ENCODE measurements at places on chromosomes 2 and 18.

DNA sequence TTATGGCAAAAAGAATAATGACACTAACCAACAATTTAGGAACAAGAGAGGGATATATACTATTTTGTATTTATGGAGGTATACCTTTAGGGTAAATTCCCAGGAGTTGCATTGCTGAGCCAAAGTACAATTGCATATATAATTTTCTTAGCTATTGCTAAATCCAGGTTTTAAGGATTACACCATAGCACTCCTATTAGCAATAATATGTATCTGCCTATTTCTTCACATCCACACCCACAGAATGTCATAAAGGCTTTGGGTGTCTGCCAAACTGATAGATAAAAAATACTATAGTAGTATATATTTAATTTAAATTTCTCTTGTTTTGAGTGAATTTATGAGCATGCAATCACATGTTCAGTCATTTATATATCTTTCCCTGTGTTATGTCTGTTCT, 11.5 kb upstream of the SERPINB13 start:
- no peak for DNase-seq

DNA sequence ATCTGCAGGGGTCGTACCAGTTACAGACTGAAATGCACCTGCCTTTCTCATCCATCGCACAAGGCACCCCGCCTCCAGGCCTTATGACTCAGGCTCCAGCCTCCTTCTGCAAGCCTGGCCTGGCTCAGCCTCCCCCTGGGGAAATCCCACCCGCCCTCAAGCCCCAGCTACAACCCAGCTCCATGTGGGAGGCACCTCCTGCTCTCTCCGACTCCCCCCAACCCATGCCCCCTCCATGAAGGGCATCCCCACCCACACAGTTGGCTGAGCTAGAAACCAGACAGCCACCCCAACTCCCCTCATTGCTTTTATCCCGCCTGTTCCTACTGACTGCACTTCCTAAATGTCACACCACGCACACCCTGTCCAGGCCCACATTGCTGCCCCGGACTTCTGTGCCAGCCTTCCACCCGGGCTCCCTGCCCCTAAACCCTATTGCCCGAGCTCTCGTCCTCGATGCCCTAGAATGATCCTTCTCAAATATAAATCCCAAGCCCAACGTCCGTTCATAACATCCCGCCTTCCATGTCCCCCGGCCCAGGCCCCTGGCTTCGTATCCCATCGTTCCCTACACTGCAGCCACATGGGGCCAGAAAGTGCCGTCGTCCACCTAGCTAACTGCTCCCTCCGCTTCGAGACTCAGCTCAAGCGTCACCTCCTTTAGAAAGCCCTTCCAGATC, 9.9 kb downstream of the DNMT3A start:
- DNase-seq = no peak

GRCh38 chr18:74083557-74083952, 64.1 kb downstream of the FBXO15 start:
- DNase-seq = no peak

- no peak for DNase-seq
Measured at GRCh38 chr2:181779288-181780021, 99.1 kb upstream of the NEUROD1 start.

DNA sequence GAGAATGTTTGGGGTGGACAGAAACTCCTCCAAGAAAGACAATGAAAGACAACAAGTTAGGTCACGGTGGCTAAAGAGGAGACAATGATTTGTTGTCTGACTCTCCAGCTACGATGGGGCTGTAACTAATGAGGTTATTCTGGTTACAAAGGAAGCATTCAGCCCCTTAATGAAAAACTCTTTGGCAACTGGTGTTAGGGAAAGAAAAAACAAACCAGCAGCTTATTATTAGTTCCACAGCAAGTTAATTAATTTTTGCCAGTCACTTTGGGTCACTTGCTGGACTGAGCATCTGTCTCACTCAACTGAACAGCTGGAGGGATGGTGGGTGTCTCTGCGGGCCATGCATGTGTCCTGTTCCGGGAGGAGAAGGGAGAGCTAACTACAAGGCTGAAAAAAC, 263.7 kb downstream of the ALK start:
- DNase-seq = no peak

DNA sequence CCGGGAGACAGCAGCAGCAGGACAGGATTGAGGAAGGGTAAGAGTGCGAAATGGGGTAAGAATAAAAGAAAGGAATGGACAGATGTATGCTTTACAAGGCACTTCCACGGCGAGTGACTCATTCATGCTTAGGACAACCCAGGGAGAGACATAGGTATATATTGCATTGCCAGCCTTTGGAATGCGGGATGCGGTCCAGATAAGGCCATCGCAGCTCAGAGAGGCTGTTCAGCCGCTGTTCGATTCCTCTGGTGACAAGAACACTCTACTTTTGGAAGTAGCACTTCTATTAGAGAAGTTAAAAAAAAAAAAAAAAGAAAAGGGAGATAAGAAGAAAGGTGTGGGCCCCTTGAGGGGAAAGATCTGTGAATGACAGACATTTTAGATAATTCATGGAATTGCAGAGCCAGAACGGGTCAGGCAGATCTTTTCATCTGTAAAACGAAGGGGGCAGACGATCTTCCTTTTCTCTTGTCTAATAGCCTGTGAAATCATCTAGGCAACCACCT, 819 bp upstream of the NCOA1 start:
- DNase-seq = peak; percentile 15

DNA sequence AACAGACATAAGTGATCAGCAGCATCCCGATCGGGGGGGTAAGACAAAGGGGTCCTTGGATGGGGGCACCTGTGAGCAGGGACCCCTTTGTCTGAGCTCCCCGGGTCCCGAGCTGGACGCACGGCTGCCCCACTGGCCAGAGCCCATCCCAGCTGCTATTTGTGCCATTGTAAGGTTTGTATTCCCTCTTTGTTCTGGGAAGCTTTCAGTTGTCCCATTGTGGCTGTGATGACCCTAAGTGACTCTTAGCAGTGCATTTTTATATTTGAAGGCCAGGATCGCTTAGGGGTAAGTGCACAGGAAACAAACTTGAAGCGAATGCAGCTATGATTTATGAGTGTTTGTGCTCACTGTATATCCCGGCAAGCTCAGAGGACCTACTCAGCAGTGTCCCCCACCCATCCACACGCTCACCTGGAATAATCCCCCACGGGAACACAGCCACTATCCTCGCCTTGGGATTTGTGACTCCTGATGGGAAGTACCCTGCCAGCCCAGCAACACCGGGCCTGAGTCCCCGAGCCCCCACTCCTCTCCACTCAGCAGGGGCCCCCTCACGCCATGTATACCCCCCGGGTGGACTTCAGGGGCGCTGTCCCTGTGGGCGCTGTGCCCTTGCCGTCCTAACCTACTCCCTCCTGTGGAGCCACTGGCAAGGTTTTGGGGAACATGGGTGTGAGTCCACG, 80.1 kb downstream of the MBP start:
- DNase-seq = no peak

DNA sequence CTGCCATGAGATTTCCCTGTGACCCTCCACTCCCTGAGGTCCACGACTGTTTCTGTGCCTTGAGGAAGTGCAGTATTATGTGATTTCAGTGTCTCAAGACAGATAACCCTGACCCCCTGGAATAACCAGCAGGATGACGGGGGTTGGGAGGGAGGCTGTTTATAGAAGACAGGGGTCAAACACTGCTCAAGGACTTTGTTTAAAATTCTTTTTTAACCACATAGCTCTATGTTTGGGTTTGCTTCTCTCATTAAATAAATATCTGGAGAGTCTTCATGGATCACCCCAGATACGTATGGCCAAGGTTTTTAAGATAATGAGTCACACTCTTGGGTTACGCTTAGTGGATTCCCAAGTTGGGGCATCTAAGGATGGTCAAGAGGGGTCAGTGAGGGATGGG, 523.8 kb upstream of the TNP1 start:
- no peak for DNase-seq

- no peak for DNase-seq
Measured at GRCh38 chr2:174009488-174010223, 44.5 kb upstream of the SP3 start.

DNA sequence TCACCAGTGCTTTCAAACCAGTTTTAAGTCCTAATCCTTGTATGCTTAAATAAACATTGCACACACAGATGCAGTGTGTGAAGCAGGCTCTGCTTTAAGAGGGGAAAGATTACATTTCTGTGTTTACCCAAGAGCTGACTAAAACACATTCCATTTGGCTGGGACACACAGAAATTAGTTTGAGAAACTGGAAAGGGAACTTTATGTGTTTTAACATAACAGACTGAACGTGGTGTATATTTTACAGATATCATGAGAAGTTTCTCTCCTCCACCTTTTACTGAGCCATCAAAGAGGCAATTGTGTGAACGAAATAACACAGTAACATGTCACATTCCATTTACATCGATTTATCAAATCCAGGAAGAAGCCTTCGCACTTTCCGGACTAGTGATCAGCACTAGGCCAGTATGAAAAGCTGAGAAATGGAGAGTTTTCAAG, 121.8 kb downstream of the MAIP1 start:
- DNase-seq = no peak

DNA sequence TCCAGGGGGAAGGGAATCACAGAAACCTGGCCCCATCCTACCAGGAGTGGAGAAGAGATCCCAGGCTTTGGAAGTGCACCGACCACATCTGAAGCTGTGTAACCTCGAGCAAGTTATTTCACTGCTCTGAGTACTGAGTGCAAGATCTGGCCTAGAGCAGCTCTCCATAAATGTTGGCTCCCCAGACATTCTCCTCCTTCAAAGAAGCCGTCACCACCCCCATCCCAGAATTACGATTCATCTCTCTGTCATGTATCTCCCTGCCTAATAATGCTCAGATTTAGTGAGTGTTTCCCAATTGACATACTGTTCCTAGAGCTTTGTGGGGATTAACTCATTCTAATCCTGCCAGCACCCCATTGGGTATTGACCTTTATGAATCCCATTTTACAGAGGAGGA, 51.7 kb downstream of the TNS1 start:
- DNase-seq = no peak

DNA sequence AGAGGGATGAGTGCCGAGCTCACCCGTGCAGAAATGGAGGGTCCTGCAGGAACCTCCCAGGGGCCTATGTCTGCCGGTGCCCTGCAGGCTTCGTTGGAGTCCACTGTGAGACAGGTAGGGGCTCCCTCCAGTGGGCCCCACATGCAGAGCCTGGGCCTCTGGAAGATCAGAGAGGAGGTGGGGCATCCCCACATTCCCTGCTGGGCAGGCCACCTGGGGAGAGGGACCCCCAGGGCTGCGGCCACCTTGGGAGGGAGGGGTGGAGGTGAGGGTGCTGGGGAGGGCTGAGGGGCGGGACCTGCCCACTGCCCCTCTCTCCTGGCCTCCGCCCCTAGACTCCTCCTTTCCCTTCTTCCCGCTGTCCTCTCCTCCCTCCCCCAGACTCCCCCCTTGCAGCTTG, 38.5 kb downstream of the MTERF4 start:
- DNase-seq = no peak

DNA sequence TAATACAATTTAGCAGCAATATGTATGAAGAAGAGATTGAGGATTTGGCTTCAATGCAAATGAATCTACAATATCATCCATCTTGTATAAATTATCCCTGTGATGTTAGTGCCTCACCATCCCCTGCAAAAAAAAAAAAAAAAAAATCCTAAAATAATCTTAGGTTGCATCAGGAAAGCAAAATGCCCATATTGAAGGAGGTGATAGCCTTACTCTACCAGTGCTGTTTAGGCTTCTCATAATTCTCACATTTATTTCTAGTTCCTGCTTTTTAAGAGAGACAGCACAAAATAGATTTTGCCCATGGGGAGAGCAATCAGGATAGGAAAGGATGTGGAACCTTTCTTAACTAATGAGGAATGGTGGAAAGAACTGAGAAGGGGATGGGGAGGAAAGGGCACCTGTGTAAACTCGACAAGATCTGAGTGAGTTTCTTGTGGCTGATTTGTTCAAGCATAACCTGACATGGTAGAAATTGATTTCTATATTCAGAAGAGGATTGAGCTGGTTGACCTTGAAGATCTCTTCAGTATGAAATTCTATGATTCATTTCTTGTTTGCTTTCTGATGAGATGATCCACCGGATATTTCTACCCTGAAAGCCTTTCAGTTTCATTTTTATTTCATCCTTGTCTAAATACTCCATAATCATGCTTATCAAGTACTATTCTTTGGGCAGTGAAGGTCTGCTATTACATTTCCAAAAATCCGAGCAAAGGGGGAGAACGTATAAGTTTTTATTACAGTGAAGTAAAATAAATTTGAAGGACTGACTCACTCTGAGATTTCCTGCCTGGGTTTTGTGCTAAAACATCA, 391.2 kb downstream of the PTPRM start:
- DNase-seq = no peak

- DNase-seq = no peak
Measured at GRCh38 chr2:116733699-116734098, 1080.8 kb upstream of the DDX18 start.

DNA sequence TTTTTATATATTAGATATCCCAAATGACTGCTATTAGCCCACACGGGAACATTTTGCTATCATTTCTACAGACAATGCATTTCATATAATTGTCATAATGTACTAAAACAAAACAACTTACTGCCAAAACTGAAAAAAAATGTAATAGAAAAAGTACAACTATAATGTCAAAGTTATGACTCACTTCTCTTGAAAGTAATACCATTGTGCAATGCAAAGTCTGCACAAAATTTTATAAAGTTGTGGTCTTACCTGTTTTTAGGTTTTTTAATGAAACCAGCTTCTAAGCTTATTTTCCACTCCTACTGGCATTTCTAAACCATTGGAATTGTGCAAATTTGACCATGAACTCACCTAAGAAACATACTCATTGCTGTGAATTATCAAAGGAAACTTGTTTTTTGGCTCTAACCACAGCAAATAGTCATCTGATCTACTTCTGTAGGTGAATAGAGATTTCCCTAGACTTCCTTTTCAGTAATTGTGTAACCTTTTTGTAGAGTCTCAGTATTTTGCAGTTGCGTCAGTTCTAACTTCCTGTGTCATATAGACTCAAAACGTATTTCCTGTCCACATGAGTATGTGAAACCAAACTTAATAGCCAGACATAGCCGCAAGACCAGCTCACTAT, 31.9 kb upstream of the TFPI start:
- DNase-seq = no peak

GRCh38 chr2:64017811-64018700, 1.2 kb downstream of the VPS54 start:
- DNase-seq = no peak

GRCh38 chr2:39731546-39731945, 47.5 kb downstream of the THUMPD2 start:
- no peak for DNase-seq

- DNase-seq = no peak
Measured at GRCh38 chr2:97901862-97902261, 93.9 kb downstream of the TMEM131 start.

GRCh38 chr2:120586507-120587278, 149.0 kb upstream of the GLI2 start:
- no peak for DNase-seq

DNA sequence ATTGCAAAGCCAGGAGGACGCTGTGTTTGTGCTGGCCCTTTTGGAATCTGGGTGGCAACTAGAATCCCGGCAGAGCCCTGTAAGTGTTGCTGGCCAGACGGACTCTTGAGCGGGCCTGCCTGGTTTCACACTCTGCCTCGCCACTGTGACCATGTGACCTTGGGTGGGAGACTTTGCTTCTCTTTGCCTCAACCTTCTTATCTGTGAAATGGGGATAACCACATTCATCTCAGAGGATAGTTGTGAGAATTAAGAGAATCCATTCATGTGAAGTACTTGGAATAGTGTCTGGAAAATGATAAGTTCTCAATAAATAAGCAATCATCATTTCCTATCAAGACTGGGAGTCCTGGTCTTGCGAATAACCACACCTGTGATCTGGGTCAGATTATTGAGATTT, 105.6 kb downstream of the LIPG start:
- DNase-seq = no peak
